ENCODE measurements at places on chromosomes 4 and X. TPM values are rescaled to one million over a fixed set of nuclear protein-coding genes. Genes with fewer than 3 reads are reported as not detected.
A peak's percentile ranks its signal among the peaks of the same experiment; 100 is the strongest.

Gene AWAT2
- not detected for total RNA-seq

Gene MSX1
- 18.7 TPM for total RNA-seq

Gene MID1IP1
- total RNA-seq = 27.4 TPM

Gene CTAG1A
- not detected for total RNA-seq

Gene IRS4
- total RNA-seq = 0.03 TPM

Gene CRLF2
- total RNA-seq = 0.46 TPM

Gene PCDH18
- 2.6 TPM for total RNA-seq

Gene CYP4V2
- total RNA-seq = 11.3 TPM

Gene TBX22
- total RNA-seq = not detected

Gene RASSF6
- not detected for total RNA-seq

Gene MAGEA9B
- not detected for total RNA-seq

- no peak for DNase-seq
Measured at GRCh38 chrX:48961585-48962091, 4.2 kb upstream of the OTUD5 start.

- no peak for DNase-seq
Measured at GRCh38 chrX:146189371-146189770, 371.7 kb downstream of the SLITRK2 start.

DNA sequence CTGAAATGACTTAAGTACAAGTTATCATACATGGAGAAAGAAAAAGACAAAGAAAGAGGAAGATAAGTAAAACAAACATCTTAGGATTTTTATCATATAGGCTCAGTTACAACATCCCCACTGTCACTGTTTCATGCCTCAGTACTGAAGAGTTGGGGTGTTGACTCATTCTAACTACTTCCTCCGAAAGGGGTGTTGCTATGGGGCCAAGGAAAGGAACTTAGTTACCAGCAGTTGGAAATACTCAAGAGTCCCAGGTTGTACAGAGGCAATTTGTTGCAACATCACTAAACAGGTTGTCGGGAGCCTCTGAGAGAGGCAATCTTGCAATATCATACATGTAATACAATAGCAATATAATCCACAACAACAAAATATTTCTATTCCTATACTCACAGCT, 1264.7 kb downstream of the PCDH7 start:
- no peak for DNase-seq

GRCh38 chr4:154602404-154603020, 9.9 kb downstream of the FGG start:
- DNase-seq = peak; percentile 16

DNA sequence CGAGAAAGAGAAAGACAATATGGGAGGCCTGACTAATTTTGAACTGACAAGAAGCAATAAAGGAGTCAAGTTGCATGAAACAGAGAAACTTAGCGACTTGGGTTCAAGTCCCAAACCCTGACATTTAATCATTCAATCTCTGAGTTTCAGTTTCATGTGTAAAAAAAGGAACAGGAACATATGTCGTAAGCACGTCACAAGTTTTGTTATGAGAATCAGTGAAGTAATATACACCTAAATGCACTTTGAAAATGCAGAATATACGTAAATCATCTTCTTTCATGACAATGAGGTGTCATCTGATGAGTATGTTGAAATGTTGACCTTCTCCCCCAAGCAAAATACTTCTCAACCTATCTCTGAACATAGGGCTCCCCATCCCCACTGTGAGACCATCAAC, 10.4 kb downstream of the ACOT9 start:
- DNase-seq = no peak

DNA sequence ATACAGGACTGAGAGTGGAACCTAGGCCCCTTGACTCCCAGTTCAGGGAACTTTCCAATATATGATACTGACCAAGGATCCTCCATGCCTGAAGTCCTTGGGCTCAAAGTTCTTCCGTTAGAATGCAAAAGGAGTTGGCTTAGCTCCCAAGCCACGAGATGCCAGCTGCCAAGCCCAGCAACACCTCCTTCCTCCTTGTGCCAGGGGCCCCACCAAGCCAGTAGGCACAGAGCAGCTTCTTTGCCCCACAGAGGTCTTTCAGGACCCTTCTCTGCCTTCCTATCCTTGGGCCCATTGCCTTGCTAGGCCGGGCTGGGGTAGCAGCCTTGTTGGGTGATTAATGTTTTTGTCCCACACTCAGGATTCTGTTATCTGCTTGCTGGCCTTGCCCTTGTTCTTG, 105.6 kb downstream of the EFNB1 start:
- DNase-seq = no peak

- no peak for DNase-seq
Measured at GRCh38 chr4:45640281-45640680, 483.6 kb downstream of the GABRG1 start.

DNA sequence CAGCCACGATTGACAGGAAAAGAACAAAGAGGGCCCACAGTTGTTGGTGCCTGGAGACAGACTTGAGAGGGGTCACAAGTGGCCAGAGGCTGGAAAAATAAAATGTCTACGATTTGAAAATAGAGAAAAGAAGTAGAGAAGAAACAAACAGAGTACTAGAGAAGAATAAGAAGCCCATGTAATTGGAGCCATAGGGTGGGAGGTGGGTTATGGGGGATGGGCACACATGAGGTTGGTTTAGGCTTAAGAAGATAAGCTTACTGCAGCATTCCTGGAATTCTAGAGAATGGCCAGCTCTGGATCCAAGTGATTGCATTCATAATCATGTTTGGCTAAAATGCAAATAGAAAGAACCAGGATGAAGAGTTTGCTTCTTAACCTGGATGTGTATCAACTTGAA, 210.7 kb downstream of the MAML3 start:
- no peak for DNase-seq

DNA sequence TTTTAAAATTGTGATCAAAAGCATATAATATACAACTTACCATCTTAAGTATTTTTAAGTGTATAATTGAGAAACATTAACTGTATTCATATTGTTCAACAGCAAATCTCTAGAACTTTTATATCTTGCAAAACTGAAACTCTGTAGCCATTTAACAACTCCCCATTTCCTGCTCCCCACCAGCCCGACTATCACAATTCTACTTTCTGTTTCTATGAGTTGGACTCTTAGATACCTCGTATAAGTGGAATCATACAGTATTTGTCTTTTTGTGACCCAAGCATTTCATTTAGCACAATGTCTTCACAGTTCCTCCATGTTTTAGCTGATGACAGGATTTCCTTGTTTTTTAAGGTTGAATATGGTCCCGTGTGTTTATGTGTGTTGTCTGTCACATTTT, 106.0 kb downstream of the LRBA start:
- DNase-seq = no peak

DNA sequence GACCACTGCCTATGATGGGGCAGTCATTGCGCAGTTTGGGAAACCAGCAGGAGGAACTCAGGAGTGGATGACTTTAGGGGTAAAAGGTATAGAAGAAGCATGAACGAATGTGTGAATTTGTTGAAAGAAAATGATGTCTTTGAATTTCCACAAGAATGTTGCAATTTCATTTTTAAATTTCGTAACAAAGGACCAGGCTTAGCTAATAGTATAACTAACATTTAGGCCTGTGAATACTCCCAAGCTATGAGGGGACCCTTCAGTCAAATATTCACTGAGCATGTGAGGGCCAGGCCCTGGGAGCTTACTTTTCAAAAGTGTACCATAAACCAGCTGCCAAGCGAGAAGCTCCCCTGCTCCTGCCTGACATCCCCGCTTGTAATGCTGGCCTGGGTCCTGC, 5.3 kb downstream of the MPC1L start:
- DNase-seq = no peak

GRCh38 chr4:56821381-56822243, at the start of gene SPINK2:
SPINK2 (minus strand) TSS chr4:56821701; CDS start chr4:56821662, 39 bp downstream.
- peak; percentile 40 for DNase-seq

GRCh38 chrX:88883200-88883599, 136.2 kb downstream of the CPXCR1 start:
- no peak for DNase-seq

- no peak for DNase-seq
Measured at GRCh38 chr4:153023692-153024394, 87.7 kb downstream of the FHDC1 start.

- no peak for DNase-seq
Measured at GRCh38 chrX:1589356-1590130, 1.9 kb upstream of the AKAP17A start.

- DNase-seq = peak; percentile 87
Measured at GRCh38 chrX:47247206-47247998, 14.6 kb downstream of the USP11 start.

DNA sequence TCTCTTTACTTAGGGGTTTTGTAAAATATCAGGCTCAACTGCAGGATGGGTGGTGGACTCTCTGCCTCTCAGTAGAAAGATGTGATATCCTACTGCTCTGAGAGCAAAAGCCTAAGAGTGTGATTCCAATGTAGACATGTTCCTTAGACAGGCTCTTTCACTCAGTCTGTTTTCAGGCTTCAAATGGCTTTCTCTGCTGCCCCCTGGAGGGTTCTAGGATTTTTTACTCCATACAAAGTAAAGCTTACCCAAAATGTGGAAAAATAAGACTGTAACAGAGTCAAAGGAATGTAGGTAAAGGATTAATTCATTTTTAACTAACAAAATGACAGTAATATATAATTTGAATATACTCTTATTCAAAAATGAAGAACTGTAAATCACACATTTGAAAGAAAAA, 32.1 kb downstream of the ZGRF1 start:
- DNase-seq = peak; percentile 5

DNA sequence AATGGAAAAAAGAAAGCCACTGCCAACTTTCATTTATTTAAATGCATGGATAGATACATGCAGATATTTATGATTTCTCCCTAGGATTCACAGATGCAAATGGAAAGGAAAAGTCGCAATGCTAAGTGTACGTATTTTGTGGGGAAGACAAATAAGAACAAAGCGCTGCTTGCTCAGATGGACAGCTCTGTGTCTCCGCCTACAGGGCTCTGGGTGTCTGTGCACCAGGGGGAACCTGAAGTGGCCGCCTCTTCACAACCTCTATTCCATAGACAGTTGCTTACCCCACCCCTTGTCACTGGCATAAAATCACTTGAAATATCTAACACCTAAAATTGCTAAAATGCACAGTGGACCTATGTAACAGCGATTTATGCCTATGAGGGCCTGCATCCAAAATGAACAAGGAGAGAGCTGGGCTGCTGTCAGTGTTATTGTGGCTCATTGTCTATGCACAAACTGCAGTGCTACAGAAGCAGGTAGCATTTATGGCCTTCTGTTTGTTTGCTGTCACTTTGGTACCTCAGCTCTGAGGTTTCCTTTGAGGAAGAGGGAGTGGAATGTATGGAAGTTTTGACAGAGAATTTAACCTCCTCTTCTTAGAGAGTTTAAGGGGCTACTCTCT, 58.6 kb upstream of the PAGE1 start:
- DNase-seq = peak; percentile 43

GRCh38 chr4:29259556-29259955, 1460.6 kb upstream of the PCDH7 start:
- no peak for DNase-seq

DNA sequence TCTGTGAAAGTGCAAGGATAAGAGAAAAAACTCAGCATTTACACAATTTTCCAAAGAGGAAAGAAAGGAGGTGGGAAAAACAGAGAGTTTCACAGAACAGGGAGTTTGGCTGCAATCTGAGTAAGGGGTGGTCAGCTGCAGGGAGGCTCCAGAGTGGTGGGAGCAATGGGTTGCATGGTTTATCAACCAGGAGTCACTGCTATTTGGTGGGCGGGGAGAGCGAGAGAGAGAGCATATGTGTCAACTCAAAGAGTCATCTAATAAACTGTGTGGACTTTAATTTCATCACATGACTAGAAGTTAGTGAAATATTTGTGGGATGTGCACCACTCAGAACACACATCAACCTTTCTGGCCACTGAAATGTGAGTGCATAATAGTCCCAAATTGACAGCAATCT, 94.6 kb downstream of the FAM13A start:
- DNase-seq = no peak

- DNase-seq = peak; percentile 93
Measured at GRCh38 chr4:145734576-145735346, 54.8 kb downstream of the C4orf51 start.

GRCh38 chrX:70062961-70063550, 799 bp downstream of the OTUD6A start:
- DNase-seq = no peak

- no peak for DNase-seq
Measured at GRCh38 chr4:55431710-55432336, 36.1 kb downstream of the TMEM165 start.

DNA sequence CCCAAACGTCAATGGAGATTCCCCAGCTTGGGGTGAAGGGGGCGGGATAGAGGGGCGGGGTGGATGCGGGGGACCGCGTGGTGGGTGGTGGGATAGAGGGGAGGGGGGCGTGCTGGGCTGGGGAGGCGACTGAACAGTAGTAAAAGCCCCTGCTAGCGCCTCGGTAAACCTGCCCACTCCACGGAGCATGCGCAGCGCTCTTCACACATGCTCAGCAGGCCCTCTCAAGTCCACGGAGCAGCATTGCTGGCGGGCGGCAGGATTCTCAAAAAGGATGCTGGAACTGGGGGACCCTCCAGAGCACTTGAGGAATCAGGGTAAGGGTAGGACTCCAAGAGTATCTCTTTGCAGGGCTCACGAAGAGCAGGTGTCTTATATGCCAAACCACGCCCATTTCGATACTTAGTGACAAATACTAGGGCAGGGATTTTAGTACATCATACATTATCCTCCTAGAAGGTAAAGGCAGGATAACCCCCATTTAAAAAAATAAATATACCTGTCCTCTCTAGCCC, 378 bp upstream of the RPS6KA6 start:
- DNase-seq = peak; percentile 19

- DNase-seq = no peak
Measured at GRCh38 chr4:122665161-122665929, 44.5 kb upstream of the IL21 start.

GRCh38 chr4:81213671-81214070, 1.4 kb downstream of the PRKG2 start:
- no peak for DNase-seq

DNA sequence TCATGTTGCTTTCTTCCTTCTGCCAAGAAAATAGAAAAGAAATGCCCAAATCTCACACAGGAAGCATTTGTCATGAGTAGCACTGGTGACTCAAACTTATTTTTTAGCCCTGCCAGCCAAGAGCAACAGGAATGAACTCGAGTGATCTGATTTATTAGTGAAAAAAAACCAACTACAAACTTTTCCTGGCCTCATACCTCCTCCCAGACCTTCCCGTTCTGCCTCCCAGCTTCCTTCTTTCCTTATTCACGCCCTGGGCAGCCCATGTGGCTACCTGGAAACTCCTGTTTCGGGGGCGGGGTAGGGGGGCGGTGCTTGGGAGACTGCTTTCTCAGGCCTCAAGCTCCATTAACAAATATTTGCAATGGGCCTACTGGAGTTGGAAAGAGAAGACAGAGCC, 178.5 kb downstream of the NHS start:
- peak; percentile 71 for DNase-seq

- peak; percentile 50 for DNase-seq
Measured at GRCh38 chrX:130916636-130917422, 13.8 kb upstream of the ENOX2 start.

- DNase-seq = peak; percentile 6
Measured at GRCh38 chrX:119991005-119991787, 47.6 kb upstream of the NKAP start.

Measured in Daoy (cell line).